ENCODE measurements at places on chromosomes 7 and 10.

DNA sequence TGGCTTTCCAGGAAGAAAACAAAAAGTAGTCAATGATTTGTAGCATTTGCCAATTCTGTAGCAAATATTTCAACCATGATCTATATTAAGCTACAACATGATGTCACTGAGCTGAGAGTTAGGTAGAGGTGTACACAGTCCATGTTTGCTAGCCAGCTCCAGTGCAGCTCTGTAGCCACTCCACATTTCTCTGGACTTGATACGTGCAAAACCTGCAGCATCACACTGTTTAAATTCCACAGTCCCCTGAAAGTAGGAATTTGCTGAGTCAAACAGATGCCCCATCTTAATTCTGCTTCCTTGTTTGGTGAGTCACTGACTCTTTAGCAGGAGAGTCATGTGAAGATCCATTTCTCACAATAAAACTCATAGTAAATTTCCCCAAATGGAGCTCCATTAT, 89.8 kb upstream of the LRRTM3 start:
- no peak for DNase-seq

DNA sequence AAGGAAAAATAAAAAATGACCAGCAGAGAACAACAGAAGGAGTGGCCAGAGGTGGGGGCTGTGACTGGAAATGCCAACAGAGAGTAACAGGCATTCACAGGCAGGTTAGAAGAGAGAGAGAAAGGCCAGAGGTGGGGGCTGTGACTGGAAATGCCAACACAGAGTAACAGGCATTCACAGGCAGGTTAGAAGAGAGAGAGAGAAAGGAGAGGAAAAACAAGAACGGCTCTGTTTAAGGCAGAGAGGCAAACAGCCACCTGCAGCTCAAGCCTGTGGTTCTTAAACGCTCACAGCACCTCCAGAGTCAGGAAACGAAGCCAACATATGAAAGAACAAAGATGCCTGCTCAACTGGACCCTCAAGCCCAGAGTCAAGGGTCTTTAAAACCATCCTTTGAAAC, 39.5 kb upstream of the DGKI start:
- DNase-seq, result no peak

DNA sequence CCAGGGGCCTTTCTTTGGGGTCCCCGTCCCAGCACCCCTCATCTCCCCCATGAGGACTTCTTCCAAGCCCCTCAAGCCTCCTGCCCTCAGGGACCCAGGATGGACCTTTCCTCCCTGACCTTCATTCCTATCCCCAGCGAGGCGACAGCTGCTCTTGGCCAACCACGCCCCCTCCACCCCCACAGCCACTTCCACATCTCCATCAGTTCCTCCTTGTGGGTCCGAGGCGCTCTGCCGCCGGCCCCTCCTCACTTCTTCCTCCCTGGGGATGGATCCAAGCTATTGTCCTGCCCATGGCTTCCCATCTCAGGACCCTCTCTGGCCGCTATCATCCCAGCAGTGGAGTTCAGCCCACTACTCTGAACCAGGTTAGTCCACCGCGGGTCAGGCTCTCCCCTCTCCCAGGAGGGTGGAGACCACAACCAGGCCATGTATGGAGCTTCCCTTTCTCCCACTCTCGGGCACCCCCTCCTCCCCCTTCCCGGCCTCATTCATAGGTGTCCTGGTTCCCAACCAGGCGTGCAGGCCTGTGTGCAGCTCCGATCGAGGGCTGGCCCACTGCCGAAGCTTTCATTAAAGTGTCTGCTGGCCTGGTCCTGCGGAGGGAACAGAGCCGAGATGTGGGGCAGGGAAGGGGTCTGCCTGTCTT, 1.7 kb upstream of the SH2B2 start:
- DNase-seq, result no peak

- DNase-seq, result no peak
These were observed 3.5 kb downstream of the DOCK1 start for GRCh38 chr10:126908729-126909128.

DNA sequence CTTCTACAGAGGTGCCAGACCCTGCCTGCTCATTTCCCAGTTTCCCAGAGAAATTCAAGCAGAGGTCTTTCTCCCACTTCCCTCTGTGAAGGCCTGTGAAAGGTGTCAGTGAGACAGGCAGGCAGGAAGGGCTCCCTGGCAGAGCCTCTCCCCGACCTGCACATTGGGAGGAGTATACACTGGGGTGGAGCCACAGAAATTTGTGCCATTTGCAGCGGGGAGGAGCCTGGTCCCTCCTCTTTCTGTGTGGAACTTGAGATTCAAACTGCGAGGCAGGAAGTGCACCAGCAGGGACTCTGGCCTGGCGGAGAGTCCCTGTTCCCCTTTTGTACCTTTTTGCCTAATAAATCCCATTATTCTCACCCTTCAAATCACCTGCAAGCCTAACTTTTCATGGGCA, 54.6 kb upstream of the OPN4 start:
- no peak for DNase-seq

GRCh38 chr7:11191574-11192220, 218.0 kb downstream of the PHF14 start:
- no peak for DNase-seq

DNA sequence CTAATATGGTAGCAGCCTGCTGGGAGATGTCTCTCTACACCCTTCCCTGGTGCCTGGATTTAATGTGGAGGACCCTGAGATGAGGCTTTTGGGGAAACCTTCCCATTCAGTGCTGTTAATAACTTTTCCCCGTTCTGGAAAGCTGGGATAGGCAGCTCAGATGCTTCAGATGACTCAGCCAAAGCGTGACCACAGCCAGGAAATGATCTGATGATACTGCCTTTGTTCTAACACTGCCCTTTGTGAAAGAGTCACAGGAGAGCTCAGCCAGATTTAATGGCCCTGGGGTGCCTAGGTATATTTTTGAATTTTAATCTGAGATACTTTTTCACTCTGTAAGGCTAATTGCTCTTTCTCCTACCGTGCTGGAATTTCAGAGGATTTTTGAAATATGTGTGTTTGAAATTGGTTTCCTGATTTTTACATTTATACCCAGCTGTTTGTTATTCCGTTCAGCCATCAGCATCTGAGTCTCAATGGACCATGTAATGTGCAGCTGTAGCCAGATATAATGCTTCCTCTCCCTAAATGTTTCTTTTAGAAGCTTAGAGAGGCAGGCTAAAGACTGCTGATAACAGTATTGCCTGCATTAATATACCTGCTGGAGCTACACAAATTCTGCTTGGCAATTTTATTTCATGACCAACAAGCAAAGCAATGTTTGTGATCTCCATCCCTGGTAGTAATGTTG, 17.8 kb downstream of the CELF2 start:
- no peak for DNase-seq

GRCh38 chr7:66974986-66975590, 20.3 kb downstream of the SBDS start:
- no peak for DNase-seq

- no peak for DNase-seq
These were observed 34.8 kb downstream of the CUL1 start for GRCh38 chr7:148733496-148733895.

Measured in activated naive CD8-positive, alpha-beta T cell treated with anti-CD3 and anti-CD28 coated beads for 36 hours (primary cell).